ENCODE measurements at places on chromosomes 12 and 14. TPM values are rescaled to one million over a fixed set of nuclear protein-coding genes. Genes with fewer than 3 reads are reported as not detected.

GRCh38 chr14:41817626-41818025, 210.9 kb downstream of the LRFN5 start:
- H3K36me3 ChIP-seq = no peaks in the 10 kb centered on the region
- H3K4me3 ChIP-seq = no peak overlapping the region
- no peaks in the 10 kb centered on the region for H3K27me3 ChIP-seq
- no peak for DNase-seq
- H3K4me1 ChIP-seq = no peaks in the 10 kb centered on the region

DNA sequence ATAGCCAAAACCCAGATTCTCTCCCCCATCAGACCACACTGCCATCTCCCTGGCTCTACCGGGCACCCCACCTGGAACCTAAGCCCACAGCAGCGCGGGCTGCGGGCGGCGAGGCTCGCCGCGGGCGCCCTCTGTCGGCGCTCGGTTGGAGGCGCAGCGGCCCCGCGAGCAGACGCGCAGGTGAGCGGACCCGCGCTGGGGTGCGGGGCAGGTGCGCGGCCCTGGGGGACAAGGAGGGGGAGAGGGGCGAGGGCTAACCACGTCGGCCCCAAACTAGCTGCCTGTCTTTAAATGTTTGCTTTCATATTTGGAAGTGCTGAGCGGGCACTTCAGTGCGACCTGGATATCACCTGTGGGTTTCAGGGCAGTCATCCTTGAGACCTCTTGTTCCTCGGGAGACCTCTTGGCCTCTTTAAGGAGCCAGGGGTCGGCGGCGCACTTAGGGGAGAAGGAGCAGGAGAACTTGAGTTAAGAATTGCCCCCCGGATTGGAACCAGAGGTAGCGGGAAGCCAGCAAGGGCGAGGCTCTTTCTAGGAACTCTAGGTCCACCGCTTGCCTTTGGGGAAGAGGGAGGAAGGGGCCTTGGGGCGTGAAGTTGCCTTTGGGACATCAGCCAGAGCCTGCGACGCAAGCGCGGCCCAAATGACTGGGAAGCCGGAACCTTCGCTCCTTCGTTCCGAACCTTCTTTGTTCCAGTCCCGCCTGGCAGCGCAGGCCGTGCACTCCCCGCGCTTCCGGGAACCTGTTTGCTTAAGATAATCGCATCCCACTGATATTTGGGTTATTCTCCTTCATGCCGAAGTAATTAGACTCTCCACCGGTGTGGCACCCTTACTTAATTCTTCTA, 78.7 kb downstream of the NEDD1 start:
- peaks cover 5% of the 10 kb centered on the region for H3K4me1 ChIP-seq
- H3K4me3 ChIP-seq = peak overlapping the region; percentile 28
- H3K36me3 ChIP-seq = no peaks in the 10 kb centered on the region
- no peaks in the 10 kb centered on the region for H3K27me3 ChIP-seq

- no peak for DNase-seq
- no peaks in the 10 kb centered on the region for H3K27me3 ChIP-seq
- H3K4me1 ChIP-seq = peaks cover 7% of the 10 kb centered on the region
- peaks cover 19% of the 10 kb centered on the region for H3K36me3 ChIP-seq
Measured at GRCh38 chr12:111419784-111420183, 14.1 kb downstream of the SH2B3 start.

GRCh38 chr14:32183151-32184058, 18.4 kb upstream of the RNU6-7 start:
- DNase-seq = no peak
- H3K36me3 ChIP-seq = no peaks in the 10 kb centered on the region
- no peaks in the 10 kb centered on the region for H3K27me3 ChIP-seq
- H3K27ac ChIP-seq = no peak overlapping the region

GRCh38 chr12:68291396-68292036, 38.1 kb upstream of the IL22 start:
- no peak overlapping the region for H3K27ac ChIP-seq
- no peaks in the 10 kb centered on the region for H3K27me3 ChIP-seq
- H3K36me3 ChIP-seq = no peaks in the 10 kb centered on the region
- DNase-seq = no peak
- H3K4me3 ChIP-seq = no peak overlapping the region

DNA sequence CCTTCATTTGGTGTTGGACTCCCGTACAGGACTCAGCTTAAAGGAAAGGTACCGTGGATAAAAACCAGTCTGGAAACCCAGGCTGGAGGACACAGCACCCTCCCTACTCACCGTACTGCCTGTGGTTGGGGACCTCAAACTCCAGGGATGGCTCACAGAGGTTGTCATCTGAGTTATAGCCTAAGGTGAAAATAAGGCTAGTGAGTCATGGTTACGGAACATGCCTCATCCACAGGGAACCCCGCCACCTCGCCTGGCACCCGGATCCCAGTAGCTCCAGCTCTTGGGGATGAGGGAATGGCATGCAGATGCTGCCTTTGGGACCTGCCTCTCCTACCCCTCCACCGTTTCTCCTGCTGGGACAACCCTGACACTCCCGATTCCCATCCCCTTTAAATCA, 36.8 kb upstream of the GPR68 start:
- DNase-seq = no peak
- no peak overlapping the region for H3K4me3 ChIP-seq
- no peak overlapping the region for H3K27ac ChIP-seq
- H3K4me1 ChIP-seq = no peaks in the 10 kb centered on the region
- peaks cover 58% of the 10 kb centered on the region for H3K36me3 ChIP-seq

GRCh38 chr12:109653890-109654289, 59.7 kb upstream of the FAM222A start:
- H3K27me3 ChIP-seq = no peaks in the 10 kb centered on the region
- H3K27ac ChIP-seq = no peak overlapping the region
- H3K4me1 ChIP-seq = no peaks in the 10 kb centered on the region
- H3K4me3 ChIP-seq = no peak overlapping the region

DNA sequence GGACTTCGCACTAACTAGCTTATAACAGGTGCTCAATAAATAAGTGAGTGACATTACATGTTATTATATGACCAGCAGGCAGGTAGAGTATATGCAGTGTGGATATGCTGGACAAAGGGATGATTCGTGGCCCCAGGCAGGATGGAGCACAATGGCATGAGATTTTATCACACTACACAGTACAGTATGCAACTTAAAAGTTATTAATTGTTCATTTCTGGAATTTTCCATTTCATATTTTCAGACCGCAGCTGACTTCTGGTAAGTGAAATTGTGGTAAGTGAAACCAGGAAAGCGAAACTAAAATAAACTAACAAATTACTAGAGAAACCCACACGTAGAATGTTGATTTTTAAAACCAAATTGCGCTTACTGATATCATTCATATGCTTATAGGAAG, 3.3 kb downstream of the PARP11 start:
- H3K27me3 ChIP-seq = no peaks in the 10 kb centered on the region
- 0 out of 2 replicates have a peak overlapping the region, but pooled peaks have one; percentile 31 for H3K27ac ChIP-seq
- H3K4me3 ChIP-seq = peak overlapping the region; percentile 42
- H3K4me1 ChIP-seq = peaks cover 13% of the 10 kb centered on the region

- no peak overlapping the region for H3K27ac ChIP-seq
- peaks cover 4% of the 10 kb centered on the region for H3K27me3 ChIP-seq
- H3K4me3 ChIP-seq = no peak overlapping the region
- no peaks in the 10 kb centered on the region for H3K4me1 ChIP-seq
- H3K36me3 ChIP-seq = no peaks in the 10 kb centered on the region
Measured at GRCh38 chr12:1828856-1829255, 8.5 kb downstream of the LRTM2 start.

GRCh38 chr14:95006051-95006450, 151.3 kb downstream of the DICER1 start:
- no peaks in the 10 kb centered on the region for H3K36me3 ChIP-seq
- no peak overlapping the region for H3K27ac ChIP-seq
- H3K4me3 ChIP-seq = no peak overlapping the region
- H3K27me3 ChIP-seq = peaks cover 2% of the 10 kb centered on the region
- H3K4me1 ChIP-seq = no peaks in the 10 kb centered on the region

- no peaks in the 10 kb centered on the region for H3K36me3 ChIP-seq
- H3K27me3 ChIP-seq = no peaks in the 10 kb centered on the region
- DNase-seq = no peak
- no peak overlapping the region for H3K4me3 ChIP-seq
- H3K27ac ChIP-seq = no peak overlapping the region
Measured at GRCh38 chr12:106297075-106297474, 5.5 kb upstream of the TCP11L2 start.

DNA sequence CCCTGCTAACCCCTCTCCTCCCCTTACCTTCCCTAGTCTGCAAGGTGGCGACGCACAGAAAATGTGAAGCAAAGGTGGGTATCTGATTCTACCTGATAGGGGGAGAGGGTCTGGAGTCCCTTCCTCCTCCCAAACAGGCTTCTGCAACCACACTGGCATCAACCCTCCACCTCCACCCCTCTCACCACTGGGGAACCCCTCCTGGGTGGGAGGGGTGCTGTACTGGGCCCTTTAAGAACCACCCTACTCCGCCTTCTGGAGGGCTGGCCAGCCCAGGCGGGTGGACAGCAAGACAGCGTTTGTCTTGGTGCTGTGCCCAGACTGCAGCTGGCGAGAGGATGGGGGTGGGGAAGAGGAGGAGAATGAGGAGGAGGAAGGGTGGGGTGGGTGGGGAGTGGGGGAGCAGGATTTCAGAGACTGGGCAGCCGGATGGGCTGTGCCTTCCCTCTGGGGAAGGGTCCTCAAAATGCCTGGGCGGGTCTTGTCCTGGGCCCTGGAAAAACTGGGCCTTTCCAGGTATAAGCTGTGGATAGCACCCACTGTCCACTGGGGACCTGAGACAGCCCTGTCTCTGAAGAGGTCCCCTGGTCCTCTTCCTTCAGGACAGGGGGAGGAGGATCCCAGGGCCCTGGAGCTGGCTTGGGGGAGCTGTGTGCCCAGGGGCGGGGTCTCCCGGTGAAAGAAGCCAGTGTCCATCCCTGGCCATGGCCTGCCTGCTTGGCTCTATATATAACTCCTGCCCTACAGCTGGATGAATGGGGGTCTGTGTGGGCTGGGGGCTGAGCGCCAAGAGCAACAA, 2.8 kb downstream of the TNS2 start:
- H3K27ac ChIP-seq = no peak overlapping the region

DNA sequence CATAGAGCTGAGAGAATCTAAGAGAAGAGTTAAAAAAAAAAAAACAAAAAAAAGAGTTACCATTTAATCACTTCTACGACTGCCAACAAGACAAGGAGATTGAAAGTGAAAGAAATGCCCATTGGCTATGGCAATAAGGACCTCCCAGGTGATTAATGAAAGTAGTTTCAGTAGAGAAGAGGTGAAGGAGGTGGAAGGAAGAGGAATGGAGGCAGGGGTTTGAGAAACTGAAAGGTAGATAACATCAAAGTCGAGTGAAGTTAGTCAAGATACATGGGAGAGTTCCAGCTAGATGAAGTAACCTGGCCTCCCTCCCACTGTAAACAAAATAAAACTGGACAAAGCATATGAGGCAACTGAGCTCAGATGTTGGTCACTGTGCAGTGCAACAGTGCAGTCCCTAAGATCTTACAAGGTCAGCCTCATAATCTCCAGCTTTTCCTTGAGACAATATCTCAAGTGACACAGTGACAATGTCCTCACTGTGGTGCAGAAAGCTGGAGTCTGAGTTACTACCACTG, 118.0 kb upstream of the CCDC198 start:
- H3K36me3 ChIP-seq = no peaks in the 10 kb centered on the region
- H3K27ac ChIP-seq = no peak overlapping the region
- H3K4me3 ChIP-seq = no peak overlapping the region
- H3K4me1 ChIP-seq = no peaks in the 10 kb centered on the region
- H3K27me3 ChIP-seq = no peaks in the 10 kb centered on the region

The TNS2 gene
- not detected for polyA plus RNA-seq

The SLC22A17 gene
- polyA plus RNA-seq = not detected

The ADAMTS20 gene
- not detected for polyA plus RNA-seq

The TAS2R14 gene
- polyA plus RNA-seq = 2.3 TPM

The TOMM20L gene
- polyA plus RNA-seq = not detected

The ASCL1 gene
- 34.1 TPM for polyA plus RNA-seq
